M059J (cell line): ENCODE measurements at places on chromosomes 5 and 9.
A peak's percentile ranks its signal among the peaks of the same experiment; 100 is the strongest.

GRCh38 chr5:19928562-19929421 is 59.2 kb downstream of the CDH18 start:
- peak; percentile 85 for DNase-seq

DNA sequence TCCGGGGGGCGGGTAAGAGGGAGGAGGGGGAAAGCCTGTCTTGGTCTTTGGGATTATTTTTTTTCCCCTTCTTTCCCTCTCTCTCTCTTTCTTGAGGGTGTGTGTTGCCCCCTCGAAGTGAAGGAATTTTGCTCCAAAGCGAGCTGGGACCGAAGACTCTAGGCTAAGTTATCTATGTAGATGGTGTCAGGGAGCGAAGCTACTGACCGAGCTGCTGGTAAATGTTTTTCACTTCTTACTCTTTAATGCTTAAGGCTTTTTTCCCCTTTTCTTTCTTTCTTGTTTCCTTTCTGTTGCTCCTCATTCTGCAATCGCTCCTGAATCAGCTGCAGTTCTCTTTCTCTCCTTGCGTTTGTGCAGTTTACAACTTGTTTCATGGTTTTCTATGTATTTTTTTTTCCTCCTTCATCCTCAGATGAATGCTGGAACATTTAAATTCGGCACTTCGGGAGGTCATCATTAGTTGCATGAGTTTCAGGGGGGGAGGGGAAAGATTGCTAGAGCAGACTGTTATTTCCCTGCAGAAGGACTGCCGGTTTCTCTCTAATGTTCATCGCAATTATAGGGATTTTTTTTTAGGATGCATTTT is 1312.0 kb upstream of the WWC1 start:
- DNase-seq: no peak

DNA sequence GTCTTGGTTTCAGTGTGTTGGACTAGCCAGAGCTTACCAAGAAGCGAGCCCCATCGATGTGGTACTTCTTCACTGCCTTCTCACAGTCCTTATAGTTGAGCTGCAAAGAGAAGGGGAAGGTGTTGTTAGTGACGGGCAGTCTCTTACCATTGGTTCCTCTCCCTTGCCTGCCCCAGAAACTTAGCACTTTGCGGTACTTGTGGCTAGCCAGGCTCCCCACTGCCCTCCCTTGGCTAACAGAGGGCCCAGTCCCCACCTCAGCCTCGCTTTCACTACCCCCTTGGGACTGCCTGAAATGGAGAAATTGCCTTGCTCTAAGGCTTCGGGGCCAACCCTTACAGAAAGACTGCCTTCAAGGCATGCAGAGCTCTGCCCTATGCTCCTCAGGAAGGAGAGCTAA is 4.3 kb downstream of the LCP2 start:
- DNase-seq: no peak

DNA sequence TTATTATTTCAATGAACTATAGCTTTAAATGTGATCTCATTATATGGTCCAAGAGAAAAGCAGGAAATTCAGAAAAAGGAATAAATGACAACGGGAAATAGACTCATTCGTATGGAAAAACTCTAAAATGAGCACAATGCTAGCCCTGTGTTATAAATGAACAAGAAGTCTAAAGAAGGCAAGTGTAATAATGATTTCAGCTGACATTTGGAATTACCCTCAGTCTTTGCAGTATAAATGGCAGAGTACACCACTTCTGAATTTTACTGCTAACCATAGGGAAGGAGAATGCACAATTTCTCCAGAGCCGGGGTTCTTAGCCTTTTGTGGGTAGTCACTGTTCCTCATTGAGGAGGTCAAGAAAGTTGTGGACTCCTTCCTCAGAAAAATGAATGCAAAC is 93.1 kb downstream of the ANKRD55 start:
- DNase-seq: no peak

DNA sequence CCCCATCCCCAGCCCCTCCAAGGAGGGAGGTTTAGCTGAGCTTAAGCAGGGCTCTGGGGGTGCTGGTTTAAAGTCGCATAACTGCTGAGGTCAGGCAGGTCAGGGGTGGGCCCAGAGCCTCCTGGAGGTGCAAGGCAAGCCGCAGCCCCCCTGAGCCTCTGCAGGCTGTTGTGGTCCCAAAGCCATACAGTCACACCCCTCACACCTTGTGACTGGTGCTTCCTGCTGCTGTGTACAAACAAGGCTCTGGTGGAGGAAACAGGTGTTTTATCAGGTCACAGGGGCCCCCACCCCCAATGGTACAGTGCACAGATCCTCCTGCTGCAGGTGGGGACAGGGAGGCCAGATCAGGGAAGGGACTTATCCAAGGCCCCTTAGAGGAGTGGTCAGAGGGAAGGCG is 8.0 kb downstream of the TCF7 start:
- no peak for DNase-seq

DNA sequence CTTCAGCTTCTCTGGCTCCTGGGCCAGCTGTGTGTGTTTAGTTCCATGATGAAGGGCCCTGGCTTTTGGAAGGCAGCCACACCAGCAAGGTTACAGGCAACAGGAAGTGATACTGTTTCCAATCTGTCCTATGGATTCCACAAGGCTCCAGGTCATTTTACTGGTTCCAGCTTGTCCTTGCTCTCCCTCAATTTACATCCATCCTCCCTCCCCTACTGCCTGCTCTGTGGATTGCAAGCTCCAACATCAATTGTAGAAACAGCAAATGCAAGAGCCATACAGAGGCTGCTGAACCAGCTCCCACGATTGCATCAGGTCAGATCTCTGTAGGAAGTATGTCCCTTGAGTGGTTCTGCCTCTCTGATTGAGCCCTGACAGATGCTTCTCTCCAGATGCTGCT is 409.8 kb downstream of the NTRK2 start:
- no peak for DNase-seq

- DNase-seq: peak; percentile 81
Observed at GRCh38 chr9:95343725-95344287, 26.3 kb upstream of the FANCC start.

DNA sequence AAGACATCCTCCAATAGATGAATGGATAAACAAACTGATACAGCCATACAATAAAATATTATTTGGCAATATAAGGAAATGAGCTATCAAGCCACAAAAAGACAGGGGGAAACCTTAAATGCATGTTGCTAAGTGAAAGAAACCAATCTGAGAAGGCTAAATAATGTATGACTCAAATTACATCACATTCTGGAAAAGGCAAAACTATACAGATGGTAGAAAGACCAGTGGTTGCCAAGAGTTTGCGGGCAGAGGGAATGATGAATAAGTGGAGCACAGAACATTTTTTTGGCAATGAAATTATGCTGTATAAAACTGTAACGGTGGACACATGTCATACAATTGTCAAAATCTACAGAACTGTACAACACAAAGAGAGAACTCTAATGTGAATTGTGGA is 63.3 kb downstream of the CSF2 start:
- peak; percentile 84 for DNase-seq

DNA sequence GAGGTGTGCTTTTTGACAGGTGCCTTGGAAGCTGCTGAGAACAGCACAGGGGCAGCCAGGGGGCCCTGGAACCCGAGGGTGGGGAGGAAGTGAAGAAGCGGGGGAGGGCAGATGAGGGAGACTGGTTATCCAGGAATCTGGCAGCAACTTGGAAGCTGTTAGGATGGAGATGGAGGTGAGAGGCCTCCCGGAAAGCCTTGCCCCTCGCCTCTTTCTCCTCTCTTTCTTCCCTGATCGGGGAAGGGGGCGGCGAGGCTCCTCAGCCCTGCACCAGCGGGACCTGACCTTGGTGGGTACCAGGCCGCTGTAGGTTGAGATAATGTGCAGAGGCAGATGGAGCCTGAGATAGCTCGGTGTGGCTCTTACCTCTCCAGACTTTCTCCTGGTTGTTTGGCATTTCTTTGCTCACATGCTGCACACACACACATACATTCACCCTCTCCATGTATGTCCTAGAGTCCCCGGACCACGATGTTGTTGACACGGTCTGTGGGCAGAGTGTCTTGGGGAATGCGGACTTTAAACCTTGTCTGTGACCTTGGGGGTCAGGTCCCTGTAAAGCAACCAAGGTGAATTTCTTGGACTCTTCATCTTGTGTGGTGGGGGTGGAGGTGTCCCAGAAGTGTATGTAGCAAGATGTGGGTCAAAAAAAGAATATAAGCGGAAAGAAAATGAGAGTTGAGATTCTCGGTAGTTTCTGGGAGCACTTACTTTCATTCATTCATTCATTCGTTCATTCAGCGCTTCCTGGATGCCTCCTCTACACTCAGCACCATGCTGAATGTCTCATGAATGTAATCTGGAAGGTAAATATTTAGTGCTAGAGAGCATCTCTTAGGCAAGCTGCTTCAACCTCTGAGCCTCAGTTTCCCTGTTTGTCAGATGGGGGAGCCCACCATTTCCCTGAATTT is 1.6 kb downstream of the WWC1 start:
- no peak for DNase-seq

GRCh38 chr9:115914291-115914690 is 239.3 kb upstream of the PAPPA start:
- DNase-seq: no peak
